ENCODE measurements at places on chromosomes 6 and 20.

DNA sequence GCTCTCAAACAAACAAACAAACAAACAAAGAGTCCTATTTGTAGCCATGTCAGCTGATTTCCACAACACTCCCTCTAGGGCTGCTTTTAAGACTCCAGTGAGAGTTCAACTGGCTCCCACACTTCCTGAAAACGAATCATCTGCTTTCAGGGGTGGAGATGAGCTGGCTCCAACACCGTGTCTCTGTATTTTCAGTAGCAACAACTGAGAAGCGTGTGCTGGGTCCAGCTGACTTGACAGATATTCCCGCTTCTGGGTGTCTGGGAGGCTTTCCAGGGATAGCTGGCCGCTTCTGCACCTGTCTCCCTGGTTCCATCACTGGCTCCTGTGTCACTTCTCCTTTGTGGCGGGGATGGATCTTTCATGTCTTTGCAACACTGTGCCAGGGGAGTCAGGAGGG, 272.5 kb upstream of the SOX4 start:
- DNase-seq = no peak

DNA sequence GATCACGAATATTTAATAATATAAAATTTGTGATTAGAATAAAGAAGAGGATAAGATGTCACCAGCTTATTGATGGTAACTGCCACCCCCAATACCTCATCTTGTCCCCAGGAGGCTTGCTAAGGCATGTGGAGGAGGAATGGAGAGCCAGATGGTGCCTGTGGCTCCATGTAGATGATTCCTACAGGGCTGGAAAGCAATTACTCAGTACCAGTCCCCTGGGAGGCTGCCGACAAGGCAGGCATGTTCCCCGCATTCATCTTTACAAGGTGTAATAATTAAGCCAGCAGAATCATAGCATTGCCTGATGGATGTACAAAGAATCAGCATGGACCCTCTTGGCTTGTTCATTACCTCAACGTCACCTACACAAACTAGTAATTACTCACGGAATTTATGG, 155.3 kb downstream of the PLCB1 start:
- DNase-seq = peak; percentile 79

DNA sequence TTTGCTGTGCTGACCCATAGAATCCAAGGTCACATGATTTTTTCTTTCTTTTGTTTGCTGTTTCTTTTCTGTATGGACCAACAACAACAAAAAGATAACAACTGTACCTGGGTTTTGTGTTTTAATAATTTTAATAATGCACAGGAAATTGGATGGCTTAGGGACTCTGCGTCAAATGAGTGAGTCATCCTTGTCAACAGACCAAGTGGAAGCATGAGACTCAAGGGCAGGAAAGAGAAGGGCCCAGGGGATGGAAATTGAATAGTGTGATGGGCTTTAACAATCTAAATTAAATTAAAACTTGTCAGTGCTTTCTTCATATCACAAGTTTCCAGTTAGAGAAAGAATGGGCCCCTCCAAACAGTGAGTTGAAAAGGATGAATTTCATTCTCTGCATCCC, 413.0 kb downstream of the PREX1 start:
- DNase-seq = no peak

DNA sequence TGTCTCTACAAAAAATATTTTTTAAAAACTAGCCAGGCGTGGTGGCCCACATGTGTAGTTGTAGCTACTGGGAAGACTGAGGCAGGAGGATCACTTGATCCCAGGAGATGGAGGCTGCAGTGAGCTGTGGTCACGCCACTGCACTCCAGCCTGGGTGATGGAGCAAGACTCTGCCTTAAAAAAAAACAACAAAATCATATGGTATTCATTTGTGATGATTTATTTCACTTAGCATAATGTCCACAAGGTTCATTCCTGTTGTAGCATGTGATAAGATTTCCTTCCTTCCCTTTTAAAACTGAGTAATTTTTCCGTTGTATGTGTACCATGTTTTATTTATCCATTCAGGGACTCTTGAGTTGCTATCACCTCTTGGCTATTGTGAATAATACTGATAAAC, 26.2 kb downstream of the TMEM170B start:
- DNase-seq = no peak

DNA sequence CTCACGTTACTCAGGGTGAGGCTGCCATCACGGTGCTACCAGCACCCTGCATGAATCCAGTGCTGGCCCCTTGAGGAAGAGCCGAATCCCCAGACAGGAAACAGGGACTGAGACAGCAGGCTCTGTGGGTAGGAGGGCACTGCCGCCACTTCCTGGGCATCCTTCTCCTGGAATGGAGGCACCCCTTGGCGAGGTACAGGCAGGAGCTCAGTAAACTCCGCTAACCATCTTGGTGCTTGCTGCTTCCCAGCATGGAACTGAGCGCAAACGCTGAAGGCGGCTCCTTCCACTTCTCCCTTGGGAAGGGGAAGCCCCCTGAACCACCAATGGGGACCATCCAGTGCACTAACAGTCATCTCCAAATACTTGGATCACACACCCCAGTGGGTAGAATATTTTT, 13.5 kb upstream of the CCDC167 start:
- no peak for DNase-seq

- no peak for DNase-seq
Measured at GRCh38 chr20:25056690-25057233, 1.2 kb downstream of the ACSS1 start.

DNA sequence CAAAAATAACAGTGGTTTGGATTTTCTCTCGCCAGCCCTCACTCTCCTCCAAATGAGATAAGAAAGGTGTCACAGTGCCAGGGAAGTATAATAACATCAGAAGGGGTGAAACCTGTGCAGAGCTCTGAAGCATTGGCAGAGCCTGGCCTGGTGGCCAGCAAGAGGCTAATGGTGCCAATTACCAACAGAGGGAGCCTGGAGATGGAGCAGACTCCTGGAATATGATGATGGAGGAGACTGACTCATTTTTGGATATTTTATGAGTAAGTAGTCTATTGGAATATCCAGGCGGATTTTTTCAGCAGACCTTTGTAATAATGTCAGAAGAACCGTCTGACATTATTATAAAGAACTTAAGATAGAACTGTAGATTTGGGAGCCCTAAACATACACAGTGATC, 442.6 kb upstream of the MARCKS start:
- DNase-seq = no peak

GRCh38 chr6:81450180-81450579, 302.3 kb downstream of the TENT5A start:
- DNase-seq = no peak

DNA sequence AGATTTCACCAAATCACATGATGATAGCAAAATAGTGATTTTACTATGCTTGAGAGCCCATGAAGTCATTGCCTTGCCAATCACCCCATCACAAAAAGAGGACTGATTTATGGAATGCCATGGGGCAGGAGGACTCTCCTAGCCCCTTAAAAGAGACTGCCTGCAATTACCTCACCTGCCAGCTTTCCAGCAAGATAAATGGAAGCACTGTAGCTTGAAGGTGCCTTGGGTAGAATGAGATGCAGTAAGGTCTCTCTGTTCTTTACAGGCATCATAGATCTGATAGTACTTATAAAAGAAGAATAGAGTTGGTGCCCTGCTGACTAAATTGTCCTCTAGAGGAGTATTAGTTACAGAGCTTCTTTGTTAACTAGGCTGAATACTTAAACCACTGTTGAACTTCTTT, 242.3 kb downstream of the TMEM242 start:
- DNase-seq = no peak

- no peak for DNase-seq
Measured at GRCh38 chr20:58012731-58013510, 215.5 kb downstream of the ANKRD60 start.

DNA sequence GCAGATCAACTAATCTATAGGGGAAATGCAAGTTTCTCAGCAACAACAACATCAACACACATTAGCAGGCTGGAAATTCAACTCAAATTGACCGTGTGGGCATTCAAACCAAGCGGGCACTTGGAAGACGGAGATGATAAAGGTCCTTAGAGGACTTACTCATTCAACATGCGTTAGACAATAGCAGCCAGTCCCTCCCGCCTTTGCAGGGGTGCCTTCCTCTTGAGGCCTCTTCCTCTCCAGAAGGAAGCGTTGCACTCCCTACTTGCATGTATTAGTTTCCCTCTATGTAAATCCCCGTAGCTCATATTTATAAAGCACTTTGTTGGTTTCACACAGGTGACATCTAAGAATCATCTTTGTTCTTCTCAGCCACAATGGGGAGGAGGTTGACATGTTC, 300.8 kb upstream of the STXBP5 start:
- no peak for DNase-seq

Measured in NCI-H2081 treated with DMSO at 0.1 percent for 48 hours (cell line).